Activated CD4-positive, alpha-beta T cell treated with anti-CD3 and anti-CD28 coated beads for 4 hours (primary cell): ENCODE measurements at places on chromosomes 5 and 9.

GRCh38 chr9:124444166-124444565 is 6.1 kb upstream of the ADGRD2 start:
- DNase-seq = no peak

- DNase-seq = no peak
Measured at GRCh38 chr5:406041-406440, 36.9 kb upstream of the EXOC3 start.

GRCh38 chr5:177471610-177472356 is 1.7 kb downstream of the DBN1 start:
- DNase-seq = no peak

- no peak for DNase-seq
Measured at GRCh38 chr5:170166101-170166500, 60.4 kb downstream of the FOXI1 start.

- no peak for DNase-seq
Measured at GRCh38 chr5:174601946-174602345, 122.4 kb upstream of the MSX2 start.

DNA sequence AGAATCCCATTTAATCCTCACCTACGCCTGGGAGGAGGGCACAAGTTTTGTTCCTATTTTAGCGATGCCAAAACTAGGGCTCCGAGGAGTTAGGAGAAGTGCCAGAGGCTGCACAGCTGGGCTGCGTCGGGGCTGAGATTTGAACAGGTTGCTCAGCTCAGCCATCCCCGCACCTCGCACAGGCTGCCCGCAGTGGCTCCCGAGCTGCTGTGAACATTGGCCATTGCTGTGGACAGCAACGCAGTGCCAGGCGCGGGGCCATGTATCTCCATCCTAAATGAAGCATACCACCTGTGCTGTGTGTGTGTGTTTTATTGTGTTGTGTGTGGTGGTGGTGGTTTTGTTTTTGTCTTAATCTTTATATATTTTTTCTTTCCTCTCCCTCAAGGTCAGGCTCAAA is 52.0 kb downstream of the AK8 start:
- no peak for DNase-seq

GRCh38 chr9:112348257-112349007 is 15.0 kb upstream of the PTBP3 start:
- DNase-seq = peak; percentile 75

GRCh38 chr5:135153661-135154060 is 119.6 kb upstream of the PITX1 start:
- no peak for DNase-seq

GRCh38 chr5:37957218-37957617 is 117.4 kb upstream of the GDNF start:
- DNase-seq = no peak
